MCF 10A (cell line): ENCODE measurements at places on chromosomes 4 and X.

- DNase-seq = no peak
Observed at GRCh38 chr4:38532908-38533499, 131.0 kb upstream of the KLF3 start.

- DNase-seq = no peak
Observed at GRCh38 chr4:71729856-71730255, 54.0 kb downstream of the GC start.

DNA sequence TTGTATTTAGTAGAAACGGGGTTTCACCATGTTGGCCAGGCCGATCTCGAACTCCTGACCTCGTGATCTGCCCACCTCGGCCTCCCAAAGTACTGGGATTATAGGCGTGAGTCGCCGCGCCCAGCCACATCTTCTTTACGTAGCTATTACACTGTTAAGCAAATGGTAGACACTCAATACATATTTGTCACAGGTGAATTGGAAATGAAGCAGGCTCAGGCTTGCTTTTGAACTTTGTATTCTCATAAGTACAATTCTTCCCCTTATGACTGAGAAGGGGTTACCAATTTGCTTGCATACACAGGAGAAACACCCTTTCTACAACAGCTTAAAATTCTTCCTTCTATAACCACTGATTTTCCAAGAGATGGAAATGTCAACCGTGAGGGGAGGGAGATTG is 787 bp upstream of the SRPX2 start:
- peak; percentile 21 for DNase-seq

- no peak for DNase-seq
Observed at GRCh38 chrX:17161991-17162390, 213.0 kb upstream of the NHS start.

DNA sequence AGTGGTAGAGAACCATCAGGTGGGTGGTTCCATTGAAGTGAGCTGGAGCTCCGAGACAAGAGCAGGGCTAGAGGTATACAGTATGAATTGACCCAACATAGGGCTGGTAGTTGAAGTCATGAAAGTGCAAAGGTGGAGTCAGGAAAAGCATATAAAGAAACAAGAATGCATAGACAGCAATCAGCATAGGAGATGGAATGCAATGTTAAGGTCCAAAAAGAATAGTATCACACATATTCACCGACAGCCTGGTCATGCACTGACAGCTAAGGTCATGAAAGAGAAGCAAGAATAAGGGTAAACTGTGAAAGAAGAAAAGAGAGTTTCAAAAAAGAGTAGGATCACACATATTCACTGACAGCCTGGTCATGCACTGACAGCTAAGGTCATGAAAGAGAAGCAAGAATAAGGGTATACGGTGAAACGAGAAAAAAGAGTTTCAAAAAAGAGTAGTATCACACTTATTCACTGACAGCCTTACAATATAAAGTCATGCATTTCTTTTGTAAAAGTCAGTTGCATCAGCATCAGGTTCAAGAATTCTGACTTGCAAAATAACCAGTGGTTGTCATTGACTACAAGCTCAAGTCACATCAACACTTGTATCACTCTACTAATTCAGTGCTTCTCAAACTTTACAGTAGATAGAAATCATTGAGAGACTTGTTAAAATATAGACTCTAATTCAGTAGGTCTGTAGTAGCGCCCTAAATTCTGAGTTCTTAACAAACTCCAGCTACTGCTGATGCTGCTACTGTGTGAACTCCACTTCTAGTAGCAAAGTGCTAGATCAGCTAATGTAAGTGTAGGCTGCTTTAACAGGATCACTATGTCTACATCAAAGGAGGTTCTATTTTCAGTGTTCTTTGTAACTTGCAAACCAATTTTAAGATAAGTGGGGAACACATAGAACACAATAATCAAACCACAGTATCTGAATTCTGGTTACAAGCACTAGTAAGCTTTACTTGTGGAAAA is 221.9 kb downstream of the PDGFC start:
- no peak for DNase-seq

DNA sequence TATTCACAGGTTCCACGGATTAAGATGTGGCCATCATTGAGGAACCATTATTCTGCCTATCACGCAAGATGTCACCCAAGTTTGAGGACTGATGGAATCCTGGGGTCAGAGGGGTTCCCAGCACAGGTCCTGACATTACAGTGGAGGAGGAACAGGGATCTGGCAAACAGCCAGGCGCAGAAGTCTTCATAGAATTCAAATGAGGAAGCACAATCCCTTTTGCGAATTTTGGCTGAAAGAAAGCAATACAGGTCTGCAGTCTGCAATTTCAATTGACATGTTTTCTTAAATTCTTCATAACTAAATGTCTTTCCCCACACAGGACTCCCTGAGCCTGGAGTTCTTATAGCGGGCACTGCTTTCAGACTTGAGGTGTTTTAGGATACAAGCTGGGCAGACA is 14.5 kb downstream of the DOCK11 start:
- no peak for DNase-seq

GRCh38 chr4:167196344-167197012 is 37.8 kb downstream of the SPOCK3 start:
- peak; percentile 18 for DNase-seq
